Psoas muscle (tissue), 8 donors: ENCODE measurements at places on chromosomes 6 and 20. TPM values are rescaled to one million over a fixed set of nuclear protein-coding genes. Genes with fewer than 3 reads are reported as not detected.

GRCh38 chr6:139881236-139881635 lies 506.8 kb upstream of the CITED2 start:
- no peak overlapping the region for H3K27ac ChIP-seq
- DNase-seq = no peak
- H3K27me3 ChIP-seq = no peaks in the 10 kb centered on the region
- H3K4me3 ChIP-seq = no peak overlapping the region

DNA sequence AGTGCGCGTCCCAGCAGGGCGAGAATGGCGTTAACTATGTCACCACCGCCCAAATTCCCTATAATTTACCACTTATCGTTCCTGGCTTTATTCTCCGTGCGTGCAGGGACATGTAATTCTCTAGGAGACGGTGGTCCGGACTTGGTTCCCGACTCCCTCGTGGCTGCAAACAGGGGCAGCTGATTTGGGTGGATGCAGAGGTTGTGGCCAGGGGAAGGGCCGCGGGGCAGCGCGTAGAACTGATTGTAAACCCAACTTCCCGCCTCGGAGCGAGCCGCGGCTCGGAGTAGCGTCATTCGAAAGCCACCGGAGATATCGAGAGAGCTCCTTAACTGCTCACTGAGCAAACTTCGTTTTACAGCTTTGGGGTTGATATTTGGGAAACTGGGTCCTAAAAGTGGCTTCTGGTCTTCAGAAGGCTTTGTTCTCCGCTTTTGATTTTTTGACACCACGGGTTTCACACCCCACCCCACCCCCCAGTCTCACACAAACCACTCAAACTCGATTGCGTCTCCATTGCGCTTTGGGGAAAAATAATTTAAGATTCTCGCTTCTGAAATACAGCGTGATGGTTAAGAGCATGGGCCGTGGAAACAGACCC lies 17.5 kb upstream of the ZSCAN9 start:
- no peaks in the 10 kb centered on the region for H3K36me3 ChIP-seq
- H3K27ac ChIP-seq = no peak overlapping the region
- H3K4me3 ChIP-seq = peak overlapping the region; percentile 43
- no peaks in the 10 kb centered on the region for H3K4me1 ChIP-seq
- DNase-seq = no peak

- no peak for DNase-seq
- no peaks in the 10 kb centered on the region for H3K4me1 ChIP-seq
- no peaks in the 10 kb centered on the region for H3K36me3 ChIP-seq
- no peak overlapping the region for H3K27ac ChIP-seq
- no peak overlapping the region for H3K4me3 ChIP-seq
Measured at GRCh38 chr6:79269877-79270276, 35.4 kb upstream of the HMGN3 start.

Gene RAET1G
- not detected for total RNA-seq

Gene COL19A1
- 1.5 TPM for total RNA-seq

Gene DEF6
- total RNA-seq = 0.46 TPM
